ENCODE measurements at places on chromosomes 3 and 15.

- DNase-seq, result no peak
Measured at GRCh38 chr3:150733373-150733935, 29.5 kb downstream of the SIAH2 start.

- DNase-seq, result no peak
Measured at GRCh38 chr3:108565506-108565905, 23.7 kb downstream of the CIP2A start.

- no peak for DNase-seq
Measured at GRCh38 chr3:45145681-45146614, at the start of gene CDCP1. TSS of gene CDCP1 (minus strand) at chr3:45146378. CDS start at chr3:45146287, 91 bp downstream.

DNA sequence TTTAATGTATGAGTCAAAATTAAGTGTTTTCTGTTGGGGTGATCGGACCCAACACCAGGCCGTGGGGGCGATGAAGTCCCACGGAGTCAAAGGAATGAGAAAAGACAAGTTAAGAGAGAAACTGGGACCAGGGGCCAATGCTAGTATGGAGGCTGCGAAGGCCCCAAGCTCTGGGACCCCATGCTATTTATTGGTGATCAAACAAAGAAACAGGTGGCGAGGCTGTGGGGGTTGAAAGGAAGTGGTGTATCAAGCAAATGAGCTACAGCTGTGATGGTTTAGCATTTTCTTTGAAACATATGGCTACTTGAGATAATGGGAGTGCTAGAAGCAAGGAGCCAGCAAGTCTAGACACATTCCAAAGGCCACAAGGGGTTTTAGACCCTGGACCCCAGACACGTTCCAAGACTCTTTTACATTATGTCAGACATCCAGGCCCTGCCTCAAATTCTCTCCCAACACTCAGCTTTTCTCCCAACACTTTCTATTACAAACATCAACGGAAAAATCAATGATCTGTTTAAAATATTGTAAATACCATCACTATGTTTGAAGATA lies 56.0 kb upstream of the SNRPN start:
- DNase-seq, result no peak

GRCh38 chr3:128703561-128703960 lies 22.4 kb upstream of the RAB7A start:
- DNase-seq, result no peak

DNA sequence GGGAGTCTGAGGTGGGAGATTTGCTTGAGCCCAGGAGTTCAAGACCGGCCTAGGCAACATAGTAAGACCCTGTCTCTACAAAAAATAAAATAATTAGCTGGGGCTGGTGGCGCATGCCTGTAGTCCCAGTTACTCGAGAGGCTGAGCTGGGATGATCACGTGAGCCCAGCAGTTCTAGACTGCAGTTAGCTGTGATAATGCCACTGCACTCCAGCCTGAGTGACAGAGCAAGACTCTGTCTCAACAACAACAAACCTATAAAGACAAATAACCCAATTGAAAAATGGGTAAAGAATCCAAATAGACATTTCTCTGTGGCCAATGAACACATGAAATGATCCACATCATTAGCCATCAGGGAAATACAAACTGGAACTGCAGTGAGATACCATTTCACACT lies 1.1 kb upstream of the RPL32 start:
- no peak for DNase-seq

GRCh38 chr15:66751579-66751978 lies 49.5 kb downstream of the SMAD6 start:
- DNase-seq, result peak; percentile 46

DNA sequence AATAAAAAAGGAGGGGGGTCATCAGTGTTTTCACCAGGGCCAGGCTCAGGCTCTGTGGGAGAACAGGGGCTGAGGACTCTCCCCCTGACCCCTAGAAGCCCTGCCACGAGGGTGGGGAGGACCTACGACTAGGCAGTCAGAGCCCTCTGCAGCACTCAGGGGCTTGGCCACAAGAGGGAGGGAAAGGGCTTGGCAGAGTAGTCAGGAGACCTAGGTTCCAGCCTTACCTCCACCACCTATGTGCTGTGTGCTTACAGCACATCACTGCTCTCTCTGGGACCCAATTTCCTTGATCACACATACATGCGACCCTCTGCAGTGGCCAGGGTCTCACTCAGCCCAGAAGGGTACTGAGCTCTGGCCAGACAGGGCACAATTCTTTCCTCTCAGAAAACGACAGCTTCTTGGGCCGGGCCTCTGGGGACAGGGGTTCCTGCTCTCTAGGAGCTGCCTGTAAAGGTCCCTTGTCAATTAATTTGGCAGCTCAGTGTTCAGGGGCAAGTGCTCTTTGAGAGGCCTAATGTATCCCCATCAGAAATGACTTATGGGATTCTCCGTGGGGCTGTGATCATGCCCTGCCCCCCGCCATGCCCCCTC lies 16.4 kb upstream of the SKIC8 start:
- DNase-seq, result no peak

GRCh38 chr3:180804916-180805315 lies 107.6 kb upstream of the FXR1 start:
- DNase-seq, result peak; percentile 46

- no peak for DNase-seq
Measured at GRCh38 chr3:42905740-42906069, 237 bp upstream of the ZNF662 start.
